CD4-positive, alpha-beta T cell treated with Interleukin-17A for 4 hours (primary cell): ENCODE measurements at places on chromosomes 11 and 22.

DNA sequence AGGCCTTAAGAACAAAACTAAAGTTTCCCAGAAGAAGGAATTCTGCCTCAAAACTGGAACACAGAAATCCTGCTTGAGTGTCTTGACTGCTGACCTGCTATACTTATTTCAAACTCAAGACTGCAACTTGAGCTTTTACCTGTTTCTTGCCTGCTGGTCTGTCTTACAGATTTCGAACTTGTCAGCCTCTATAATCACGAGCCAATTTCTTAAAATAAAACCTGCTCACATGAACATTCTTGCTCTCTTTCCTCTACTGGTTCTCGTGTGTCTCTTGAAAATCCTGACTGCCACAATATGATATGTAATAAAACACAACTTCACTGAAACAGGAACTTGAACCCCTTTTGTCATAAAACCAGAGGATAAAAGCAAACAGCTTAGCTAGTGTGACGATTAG, 13.9 kb downstream of the PATL1 start:
- DNase-seq: no peak

DNA sequence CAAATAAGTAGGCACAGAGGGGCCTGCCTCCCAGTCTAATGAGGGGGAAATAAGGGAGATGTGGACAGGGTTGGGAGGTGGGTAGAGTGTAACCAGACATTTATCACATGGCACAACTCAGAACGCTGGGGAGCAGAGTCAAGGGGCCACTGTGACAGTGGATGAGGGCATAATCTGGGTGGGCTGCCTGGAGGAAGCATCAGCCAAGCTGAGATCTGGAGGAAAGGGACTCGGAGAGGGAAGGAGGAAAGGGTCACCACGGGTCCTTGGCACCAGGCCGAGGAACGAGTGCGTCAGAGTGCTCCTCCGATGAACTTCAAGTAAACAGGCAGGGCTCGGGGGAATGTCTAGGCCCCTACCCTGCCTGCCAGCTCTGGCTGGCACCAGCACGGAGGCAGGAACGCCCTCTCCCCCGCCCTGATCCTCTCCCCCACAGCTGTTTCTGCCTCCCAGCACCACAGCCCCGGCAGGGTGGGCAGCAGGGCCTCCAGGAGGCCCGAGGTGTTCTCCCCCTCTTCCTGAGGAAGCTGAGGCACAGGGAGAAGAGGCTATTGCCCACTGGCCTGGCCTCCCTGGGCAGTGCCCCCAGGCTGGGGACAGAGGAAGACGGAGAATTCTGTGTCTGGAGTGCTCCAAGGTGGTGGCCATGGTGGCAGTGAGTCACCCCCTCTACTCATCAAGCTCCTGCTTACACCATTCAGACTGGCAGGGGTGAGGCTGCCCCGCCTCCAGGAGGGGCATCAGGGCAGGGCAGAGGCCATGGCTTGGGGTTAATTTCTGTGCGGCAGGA, 4.2 kb downstream of the ALDH3B1 start:
- no peak for DNase-seq

GRCh38 chr22:50705219-50705691, 32.6 kb downstream of the SHANK3 start:
- DNase-seq: no peak

DNA sequence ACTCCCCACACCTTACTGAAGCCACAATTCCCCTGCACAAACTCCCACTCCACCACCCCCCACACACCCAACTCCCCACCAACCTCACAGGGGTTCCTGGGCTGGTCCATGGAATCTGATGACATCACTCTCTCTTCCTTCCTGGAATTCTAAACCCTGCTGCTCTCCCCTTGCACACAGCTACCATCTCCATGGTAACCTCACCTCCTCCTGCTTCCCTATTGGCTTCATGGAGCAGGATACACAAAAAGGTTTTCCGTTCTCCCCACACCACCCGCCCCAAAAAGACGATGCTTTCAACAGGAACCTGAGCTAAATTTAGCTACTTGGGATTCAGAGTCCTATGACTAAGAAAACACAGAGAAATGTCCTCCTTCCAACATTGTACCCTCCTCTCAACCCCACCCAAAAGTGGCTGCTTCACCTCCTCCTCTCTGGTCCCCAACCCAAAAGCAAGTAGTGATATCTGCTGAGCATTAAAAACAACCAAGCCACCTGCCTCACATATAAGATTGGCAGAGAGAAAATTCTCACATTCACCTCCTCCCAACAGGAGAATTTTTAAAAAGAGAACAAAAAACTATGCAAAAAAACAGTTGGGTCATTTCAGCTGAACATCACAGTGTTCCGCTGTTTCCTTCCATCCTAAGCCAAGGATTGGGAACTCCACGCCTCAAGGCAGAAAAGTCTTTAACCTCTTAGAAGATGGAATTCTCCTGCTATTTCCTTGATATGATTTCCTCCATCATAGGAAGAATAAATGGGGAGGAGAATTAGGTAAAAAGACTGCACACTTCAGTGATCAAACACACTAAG, 66.9 kb downstream of the RBFOX2 start:
- no peak for DNase-seq

DNA sequence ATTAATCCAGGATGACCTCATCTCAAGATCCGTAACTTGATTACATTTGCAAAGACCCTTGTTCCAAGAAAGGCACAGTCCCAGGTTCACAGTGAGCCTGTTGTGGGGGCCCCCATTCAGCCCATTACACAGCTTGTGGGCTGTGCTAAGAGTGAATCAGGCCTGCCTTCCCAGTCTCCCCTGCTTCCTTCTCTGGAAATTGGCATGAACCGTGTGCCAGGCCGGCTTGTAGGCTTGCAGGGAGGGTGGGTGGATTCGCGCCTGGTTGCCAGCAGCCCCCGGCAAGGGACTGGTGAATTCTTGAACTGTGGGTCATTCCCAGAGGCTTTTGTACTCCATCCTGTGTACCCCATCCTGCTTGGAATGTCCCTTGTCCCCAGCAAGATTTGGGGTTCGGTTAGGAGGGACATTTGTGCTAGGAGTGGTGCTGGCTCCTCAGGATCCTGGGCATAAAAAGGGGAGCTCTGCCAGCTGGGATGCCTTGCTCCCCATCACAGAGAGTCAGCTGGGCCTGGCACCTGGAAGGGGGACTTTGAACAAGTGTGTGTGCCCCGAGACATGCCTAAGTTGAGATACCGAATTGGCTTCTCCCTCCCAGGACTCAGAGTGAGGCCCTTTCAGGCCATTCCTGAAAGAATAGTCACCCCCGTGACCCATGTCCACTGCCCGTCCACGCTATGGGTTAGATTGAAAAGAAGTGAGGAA, 818.2 kb downstream of the BRD1 start:
- DNase-seq: no peak
